ENCODE measurements at places on chromosomes 6 and 20.

GRCh38 chr6:15577106-15577505 lies 85.7 kb downstream of the DTNBP1 start:
- DNase-seq, result no peak

DNA sequence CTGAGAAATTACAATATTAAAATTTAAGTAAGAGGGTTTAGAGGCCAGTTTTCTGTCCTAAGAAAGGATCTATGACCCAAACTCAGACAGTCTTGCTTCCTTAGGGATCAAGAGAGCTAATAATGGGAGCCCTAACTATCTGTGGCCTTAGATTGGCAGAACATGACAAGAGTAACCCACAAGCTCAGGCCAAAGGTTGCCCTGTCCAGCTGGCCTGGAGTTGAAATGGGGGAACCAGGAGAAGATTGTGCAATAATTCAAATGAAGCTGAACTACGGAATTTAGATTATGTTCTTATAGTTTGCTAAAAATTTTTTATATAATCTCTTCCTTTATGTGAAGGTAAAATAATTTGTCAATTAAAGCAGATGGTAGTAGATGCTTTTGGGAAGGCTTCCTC lies 26.4 kb downstream of the LAMA4 start:
- no peak for DNase-seq

GRCh38 chr6:27452496-27452897 lies 20.4 kb downstream of the ZNF184 start:
- DNase-seq, result peak; percentile 47

DNA sequence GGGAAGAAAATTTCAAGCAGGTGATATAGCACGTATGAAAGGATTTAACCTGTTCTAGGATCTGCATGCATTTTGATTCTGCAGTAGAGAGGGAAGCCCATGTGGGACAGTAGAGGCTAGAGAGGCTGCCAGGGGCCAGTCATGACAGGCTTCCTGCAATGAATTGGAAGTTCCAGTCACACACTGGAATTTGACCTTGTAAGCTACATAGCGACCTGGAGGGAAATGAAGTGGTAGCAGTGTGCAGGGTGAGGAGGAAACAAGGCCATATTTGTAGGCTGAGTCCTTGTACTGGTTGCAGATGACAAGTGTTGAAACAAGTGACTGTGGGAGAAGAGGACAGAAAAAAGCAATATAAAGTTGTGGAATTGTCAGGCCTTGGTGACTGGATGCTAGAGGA lies 58.6 kb upstream of the OLIG3 start:
- no peak for DNase-seq

DNA sequence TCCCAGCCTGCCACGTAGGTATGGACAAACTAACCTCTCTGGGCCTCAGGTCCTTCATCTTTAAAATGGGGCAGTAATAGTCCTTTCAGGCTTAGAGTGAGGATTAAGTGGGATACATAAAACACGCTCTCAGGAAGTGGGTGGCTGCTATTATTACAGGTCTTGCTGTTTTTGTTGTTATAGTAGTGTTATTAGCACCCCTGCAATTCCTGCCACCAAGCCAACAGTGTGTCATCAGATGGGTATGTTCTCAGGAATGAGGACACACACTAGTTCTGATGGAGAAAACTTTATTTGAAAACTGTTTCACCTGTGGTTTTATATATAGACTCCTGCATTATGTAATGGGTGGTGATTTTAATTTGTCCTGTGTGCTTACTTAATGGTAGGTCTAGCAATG lies 131.7 kb downstream of the LRRC1 start:
- no peak for DNase-seq

GRCh38 chr6:139247618-139248017 lies 44.2 kb downstream of the TXLNB start:
- DNase-seq, result peak; percentile 13

- peak; percentile 59 for DNase-seq
These were observed 630 bp downstream of the PPP1R3G start for GRCh38 chr6:5085648-5086293.

DNA sequence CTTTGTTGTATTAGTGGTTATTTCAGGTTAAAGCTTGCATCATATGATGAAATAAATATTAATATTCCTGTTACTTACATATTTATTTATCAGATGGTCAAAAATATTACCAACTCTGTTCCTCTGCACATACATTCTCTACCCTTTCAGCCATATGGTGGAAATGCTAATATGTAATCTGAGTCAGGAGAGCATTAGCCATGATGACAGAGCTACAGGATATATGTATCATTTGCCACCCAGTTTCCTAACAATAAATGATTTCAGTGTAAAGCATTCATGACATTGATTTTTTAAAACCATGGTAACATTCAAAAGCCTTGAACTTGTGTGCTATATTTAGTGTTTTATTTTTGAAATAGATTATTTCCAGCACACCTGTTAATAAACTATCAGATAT lies 16.6 kb downstream of the POPDC3 start:
- DNase-seq, result no peak

GRCh38 chr20:2930538-2930937 lies 57.3 kb downstream of the PTPRA start:
- DNase-seq, result no peak

- no peak for DNase-seq
These were observed 10.3 kb downstream of the KIZ start for GRCh38 chr20:21136015-21136732.

DNA sequence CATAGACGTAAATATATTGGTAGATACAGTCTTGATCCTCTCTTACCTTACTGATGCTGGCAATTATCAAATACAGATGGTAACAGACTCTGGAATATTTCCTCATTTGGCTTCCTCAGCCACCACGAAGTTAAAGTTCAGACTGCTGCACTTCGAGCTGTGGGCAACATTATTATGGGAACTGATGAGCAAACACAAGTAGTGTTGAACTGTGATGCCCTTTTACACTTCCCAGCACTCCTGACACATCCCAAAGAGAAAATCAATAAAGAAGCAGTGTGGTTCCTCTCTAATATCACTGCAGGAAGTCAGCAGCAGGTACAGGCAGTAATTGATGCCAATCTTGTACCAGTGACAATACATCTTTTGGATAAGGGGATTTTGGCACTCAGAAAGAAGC lies 162.7 kb upstream of the NT5E start:
- no peak for DNase-seq

GRCh38 chr6:129353067-129353466 lies 356.9 kb downstream of the ARHGAP18 start:
- DNase-seq, result no peak

GRCh38 chr6:65566117-65566516 lies 140.9 kb downstream of the EYS start:
- DNase-seq, result no peak

DNA sequence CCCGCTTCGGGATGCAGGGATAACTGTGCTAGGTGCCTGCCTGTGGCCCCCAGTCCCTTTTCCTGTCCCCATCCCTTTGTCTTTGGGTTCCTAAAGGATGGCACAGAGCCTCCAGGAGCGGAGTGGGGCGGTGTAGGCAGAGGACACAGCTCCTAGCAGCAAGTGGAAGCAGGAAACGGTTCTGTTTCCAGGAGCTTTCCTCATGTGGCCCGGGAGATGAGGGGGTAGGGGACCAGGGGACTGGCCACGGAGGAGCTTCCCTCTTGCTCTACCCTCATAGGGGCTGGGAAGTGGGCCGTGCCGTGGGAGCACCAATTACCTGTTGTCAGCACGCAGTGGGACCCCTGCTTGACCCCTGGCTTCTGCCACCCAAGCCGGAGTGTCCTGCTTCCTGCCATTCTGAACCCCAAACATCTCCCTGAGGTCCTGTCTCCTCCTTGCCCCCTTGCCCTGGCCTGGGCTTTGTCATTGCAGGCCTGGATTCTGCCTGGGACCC lies 76.9 kb downstream of the SRC start:
- no peak for DNase-seq

DNA sequence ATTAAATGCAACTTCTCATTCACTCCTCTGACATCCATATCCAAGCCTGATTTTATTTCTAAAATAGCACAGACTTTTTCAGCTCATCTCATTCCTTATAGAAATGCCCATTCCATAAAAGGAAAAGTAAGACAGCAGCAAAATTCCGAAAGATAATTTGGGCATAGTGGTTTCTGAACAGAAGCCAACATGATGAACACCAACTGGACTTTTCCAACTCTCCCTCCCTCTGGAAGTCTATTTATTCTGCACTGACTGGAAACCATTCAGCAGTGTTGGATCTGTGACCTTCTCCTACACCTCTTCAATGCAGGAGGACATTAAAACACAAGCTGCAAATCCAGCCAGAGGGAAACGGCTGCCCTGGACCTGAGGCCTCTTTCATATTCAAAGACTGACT lies 306.2 kb upstream of the NT5E start:
- DNase-seq, result no peak

DNA sequence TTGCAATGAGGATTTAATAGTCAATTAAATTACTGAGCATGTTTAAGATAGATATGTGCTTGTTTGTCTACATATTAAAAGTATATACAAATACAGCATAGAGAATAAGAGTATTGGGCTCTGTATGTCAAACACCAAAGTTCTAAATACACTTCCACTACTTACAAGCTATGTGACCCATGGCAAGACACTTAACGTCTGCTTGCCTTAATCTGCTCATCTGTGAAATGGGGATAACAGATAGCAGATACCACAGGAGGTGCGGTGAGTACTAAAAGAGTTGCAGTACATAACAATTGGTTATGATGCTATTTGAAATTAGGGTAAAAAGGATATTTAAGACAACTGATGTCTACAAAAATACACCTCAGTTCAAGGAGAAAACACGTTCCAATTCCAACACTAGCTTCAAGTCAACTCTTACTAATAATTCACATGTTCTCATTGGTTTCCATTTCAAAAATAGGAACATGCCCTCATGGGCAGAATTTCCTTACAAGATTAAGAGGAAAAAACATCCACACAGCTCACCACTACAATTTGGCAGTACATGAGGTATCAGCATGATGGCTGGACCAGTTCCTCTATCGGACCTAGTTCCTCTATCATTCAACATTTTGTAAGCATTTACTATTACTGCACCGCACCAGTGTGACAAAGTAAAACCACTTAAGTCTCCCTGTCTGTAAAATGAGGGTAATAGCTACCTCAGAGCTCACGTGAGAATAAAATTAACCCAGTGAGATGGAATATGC lies 101.1 kb downstream of the SMLR1 start:
- DNase-seq, result no peak

- DNase-seq, result no peak
These were observed 21.6 kb upstream of the ZBTB2 start for GRCh38 chr6:151412909-151413308.

- DNase-seq, result no peak
These were observed 56.9 kb upstream of the NXT1 start for GRCh38 chr20:23293689-23294088.

GRCh38 chr6:6497541-6497940 lies 91.0 kb upstream of the LY86 start:
- no peak for DNase-seq

DNA sequence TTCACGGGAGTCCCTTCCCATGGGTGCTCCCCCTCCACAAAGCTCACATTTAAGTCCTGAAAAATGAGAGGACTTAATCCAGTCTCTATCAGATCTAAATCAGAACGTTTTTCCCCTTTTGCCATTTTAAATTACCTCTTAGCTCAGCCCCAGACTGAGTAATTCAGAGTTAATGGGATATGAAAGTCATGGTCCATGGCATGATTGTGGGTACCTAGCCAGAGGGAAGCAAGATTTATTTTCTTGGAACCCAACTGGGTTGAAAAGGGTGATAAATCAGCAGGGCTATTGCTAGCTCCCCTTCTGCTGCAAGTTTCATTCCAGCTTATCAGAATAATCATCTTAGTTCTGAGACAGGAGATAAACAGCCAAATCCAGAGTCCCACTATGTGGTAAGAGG lies 320.2 kb upstream of the CHD6 start:
- DNase-seq, result no peak

GRCh38 chr6:69881322-69882151 lies 15.2 kb downstream of the COL19A1 start:
- DNase-seq, result peak; percentile 82

DNA sequence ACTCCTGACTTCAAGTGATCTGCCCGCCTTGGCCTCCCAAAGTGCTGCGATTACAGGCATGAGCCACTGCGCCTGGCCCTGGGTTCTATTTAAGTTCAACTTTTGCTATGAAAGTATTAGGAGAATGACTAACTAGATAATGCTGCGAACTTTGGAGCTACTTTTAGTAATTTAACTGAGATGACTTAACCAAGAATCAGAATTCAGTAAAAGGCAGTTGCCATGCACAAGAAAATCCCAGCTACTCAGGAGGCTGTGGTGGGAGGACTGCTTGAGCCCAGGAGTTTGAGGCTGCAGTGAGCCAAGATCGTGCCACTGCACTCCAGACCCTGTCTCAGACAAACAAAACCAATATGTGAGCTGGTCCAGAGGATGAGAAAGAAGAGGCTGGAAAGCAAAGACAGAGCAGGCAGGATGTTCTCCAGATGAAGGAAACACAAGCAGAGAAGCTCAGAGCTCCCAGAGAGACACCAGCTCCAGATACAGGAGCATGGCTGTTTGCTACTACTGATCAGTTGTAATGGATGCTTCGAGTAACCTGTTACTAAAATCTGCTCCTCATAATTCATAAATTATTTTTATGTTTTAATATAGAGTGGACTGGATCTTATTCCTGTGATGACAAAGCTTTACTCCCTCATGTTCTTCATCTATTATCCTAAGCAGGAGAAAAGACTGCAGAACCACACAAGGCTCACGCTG lies 23.9 kb downstream of the ZNF217 start:
- no peak for DNase-seq

DNA sequence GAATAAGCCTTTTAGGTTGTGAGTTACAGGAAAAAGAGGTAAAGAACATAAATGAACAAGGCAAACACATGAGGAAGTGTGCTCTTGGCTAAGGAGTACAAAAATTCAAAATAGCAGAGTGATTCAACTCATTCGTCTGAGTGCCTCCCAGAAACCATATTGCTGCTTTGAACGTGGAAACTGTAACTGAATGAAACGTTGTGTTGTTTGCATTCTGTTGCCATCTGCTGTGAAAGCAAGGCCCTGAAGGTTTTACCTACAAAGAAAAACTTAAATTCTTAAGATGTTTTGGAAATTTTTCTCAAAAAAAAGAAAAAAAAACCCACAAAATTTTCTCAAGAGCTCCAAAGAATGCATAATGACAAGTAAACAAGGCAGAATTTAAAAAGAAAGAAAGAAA lies 375.4 kb upstream of the HS3ST5 start:
- no peak for DNase-seq

GRCh38 chr6:139148557-139149235 lies 13.8 kb downstream of the HECA start:
- DNase-seq, result no peak

Data from common myeloid progenitor, CD34-positive (primary cell).